ENCODE measurements at places on chromosomes 12 and 14.

GRCh38 chr12:104507672-104508071 is 50.9 kb downstream of the CHST11 start:
- no peak for DNase-seq

DNA sequence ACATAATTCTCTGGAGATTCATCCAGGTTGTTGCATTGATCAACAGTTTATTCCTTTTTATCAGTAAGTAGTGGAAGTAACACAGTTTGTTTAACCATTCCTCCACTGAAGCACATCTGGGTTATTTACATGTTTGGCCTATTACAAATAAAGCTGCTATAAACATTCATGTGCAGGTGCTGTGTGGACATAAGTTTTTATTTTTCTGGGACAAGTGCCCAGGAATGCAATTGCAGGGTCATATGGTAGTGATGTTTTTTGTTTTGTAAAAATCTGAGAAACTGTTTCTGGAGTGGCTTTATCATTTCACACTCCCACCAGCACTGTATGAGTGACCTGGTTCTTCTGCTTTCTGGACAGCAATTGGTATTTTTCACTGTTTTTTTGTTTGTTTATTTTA is 505.4 kb downstream of the CCER1 start:
- DNase-seq, result no peak

DNA sequence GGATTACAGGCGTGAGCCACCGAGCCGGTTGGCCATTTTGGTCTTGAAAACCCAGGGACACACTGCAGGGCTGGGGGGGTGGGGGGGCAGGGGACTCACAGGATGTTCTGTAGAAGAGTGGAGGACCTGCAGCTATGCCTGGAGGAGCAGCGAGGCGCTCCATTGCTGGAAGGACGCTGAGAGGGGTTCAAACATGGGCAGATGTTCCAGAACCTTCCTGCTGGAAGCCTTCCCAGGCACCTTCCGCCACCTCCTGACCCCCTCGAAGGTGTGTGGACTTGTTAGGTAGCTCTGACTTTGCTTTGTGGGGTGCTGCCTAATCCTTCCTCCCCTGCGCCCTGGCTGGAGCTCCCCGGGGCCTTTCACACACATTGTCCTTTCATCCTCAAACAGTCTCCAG is 19.6 kb upstream of the PPP1R13B start:
- no peak for DNase-seq

DNA sequence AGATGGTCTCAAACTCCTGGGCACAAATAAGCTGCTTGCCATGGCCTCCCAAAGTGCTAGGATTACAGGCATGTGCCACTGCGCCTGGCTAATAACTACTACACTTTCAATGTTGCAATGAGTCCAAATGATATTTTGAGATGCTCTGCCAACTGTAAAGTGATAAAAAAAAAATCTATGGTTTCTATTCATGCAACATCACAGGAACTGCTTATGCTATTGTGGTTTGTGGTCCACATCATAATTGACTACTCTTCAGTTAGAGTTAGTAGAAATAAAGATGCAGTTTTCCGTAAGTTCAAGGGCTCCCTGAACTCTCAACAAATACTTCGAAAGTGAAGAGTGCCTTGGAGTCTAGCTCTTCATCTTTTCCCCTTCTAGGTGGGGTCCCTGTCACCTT is 239.4 kb downstream of the C12orf75 start:
- no peak for DNase-seq

All from NB4 (cell line).